ENCODE measurements at places on chromosomes 11 and 22.
A peak's percentile ranks its signal among the peaks of the same experiment; 100 is the strongest.

GRCh38 chr11:122746050-122746478 lies 90.5 kb downstream of the UBASH3B start:
- DNase-seq: no peak

DNA sequence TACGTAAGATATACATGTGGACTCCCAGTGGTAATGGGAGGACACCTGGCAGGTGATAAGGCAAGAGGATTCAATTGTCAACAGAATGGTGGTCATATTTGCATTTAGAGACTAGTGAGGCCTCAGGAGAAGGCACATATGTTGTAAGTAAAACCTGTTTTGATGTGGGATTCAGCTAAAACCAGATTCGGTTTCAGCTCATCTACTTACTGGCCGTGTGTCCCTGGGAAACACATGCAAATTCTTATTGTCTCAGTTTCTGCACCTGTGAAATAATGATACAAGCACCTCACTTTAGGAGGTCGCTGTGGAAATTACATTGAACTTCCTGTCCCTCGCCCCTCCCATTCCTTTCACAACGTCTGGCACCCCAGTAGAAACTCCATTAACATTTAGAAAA lies 78.9 kb upstream of the FIBIN start:
- no peak for DNase-seq

- DNase-seq: no peak
These were observed 2.0 kb upstream of the BSX start for GRCh38 chr11:122983438-122984185.

- no peak for DNase-seq
These were observed 55.8 kb downstream of the UBASH3B start for GRCh38 chr11:122711362-122711761.

DNA sequence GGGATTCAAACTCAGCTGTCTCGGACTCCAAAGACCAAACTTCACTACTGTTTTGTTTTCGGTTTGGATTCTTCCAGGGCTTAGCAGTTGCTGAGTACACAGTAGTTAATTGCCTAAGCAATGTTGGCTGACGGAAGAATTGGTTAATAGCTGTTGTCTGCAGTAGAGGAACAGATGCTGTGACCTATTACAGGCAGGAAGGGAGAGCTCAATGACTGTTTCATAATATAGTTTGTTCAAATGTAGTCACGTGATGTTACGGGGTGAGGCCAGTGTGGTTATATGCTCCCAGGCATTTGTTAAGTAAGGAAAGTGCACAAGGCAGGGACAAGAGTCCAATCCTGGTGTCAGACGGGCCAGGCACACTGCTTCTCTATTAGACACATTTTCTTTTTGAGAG lies 222.6 kb upstream of the CCDC90B start:
- DNase-seq: peak; percentile 1

DNA sequence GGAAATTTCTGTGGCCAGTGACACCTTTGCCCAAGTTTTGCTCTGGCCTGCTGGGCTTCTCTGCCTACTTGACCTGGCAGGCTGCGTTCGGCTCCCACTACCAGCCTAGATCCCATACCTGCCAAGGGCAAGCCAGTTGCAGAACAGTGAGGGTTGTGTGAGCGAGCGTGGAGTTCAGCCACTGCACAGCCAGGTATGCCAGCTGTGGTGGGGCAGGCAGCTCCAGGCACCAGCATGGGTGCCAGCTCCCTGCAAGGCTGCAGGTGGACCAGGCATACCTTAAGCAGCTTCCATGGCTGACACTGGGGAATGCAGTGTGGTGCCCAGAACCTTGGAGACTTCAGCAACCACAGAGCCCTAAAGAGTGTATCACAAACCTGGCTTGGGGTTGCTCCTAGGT lies 133.5 kb downstream of the LDLRAD3 start:
- DNase-seq: no peak

DNA sequence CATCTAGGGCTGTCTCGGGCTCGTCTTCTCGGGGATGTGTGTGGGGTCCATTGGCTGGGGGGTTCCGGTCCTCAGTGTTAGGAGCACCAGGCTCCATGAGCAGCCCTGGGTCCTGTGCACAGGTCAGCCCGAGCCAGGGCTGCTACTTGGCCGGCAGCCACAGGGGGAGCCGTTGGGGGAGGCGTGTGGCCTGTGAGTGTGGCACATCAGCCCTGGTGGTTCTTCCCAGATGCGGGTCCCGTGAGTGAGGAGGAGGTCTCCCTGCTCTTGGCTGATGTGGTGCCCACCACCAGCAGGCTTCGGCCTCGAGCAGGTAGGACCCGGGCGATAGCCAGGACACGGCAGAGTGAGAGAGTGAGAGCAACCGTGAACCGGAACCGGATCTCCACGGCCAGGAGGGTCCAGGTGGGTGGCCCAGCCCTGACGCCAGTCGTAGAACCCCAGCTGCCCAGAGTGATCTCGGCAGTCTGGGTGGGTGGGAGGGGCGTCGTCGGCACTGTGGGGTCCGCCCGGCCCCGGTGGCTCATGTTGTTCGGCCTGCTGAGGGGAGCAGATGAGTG lies 18.5 kb downstream of the IRF7 start:
- no peak for DNase-seq

- DNase-seq: peak; percentile 59
These were observed 568.9 kb downstream of the LUZP2 start for GRCh38 chr11:25065746-25066145.

DNA sequence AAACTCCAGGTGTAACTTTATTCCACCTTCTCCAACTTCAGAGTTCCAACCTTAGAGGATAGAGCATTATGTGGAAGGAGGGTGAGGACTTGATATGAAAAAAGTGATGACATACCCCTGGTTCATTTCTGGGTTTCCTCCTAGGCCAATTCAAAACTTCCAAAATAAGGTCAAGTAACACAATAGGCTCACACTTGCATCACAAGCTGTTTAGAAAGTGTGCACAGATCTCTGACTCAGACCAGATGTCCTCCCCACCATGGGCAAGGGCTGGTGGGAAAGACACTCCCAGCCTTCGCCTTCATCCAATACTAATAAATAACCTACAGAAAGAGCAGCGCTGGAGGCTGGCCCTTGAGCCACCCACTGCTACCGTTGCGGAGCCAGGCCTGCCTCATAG lies 5.8 kb upstream of the BUD13 start:
- DNase-seq: peak; percentile 27

- DNase-seq: no peak
These were observed 35.8 kb downstream of the SC5D start for GRCh38 chr11:121328176-121328966.

DNA sequence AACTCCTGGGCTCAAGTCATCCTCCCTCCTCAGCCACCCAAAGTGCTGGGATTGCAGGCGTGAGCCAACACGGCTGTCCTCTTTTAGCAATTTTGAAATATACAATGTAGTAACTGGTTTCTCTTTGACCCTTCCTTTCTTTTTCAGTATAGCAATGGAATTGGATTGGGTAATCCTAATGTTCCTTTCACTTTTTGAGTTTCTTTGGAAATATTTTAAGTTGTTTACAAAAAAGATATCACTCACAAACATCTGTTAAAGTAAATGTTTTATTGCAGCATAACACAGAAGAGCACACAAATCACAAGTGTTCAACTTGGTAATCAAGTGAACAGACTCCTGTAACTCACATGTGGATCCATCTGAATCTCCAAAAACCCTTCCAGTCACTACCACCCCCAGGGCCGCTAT lies 44.6 kb upstream of the EP300 start:
- peak; percentile 14 for DNase-seq

DNA sequence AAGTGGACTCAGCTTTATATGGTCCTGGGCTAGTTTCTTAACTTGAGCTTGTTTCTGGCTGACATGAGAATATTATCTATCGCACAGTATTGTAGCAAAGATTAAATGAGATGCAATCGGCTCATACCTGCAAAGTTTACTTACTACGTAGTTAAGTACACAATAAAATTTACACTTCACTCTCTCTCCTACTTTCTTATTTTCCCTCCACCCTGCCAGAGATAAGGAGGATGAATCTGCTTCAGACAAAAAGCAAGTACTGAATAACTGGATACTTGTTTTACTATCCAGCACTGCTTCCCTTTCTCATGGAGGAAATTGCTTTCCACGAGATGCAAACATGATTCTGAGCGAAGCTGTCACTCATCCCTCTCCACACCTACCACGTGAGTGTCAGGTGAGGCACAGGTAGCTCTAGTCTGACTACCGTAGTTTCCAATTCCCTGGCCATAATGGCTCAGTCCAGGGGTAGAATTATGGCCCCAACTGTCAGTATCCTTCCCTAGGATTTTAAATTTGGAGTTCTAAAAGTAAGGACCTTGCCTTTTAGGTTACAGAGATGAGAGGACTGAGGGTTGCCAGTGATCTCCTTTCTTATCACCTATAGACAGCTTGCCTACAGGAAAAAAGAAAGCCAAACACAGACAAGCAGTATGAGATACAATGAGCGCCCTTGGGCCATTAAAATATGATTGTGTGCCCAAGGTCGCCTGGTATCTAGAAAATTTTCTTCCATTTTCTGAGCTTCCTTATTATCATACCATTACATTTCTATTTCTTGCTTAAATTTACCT lies 39.8 kb downstream of the GAB2 start:
- DNase-seq: no peak

GRCh38 chr11:8699903-8700302 lies 17.3 kb downstream of the RPL27A start:
- peak; percentile 66 for DNase-seq

- DNase-seq: peak; percentile 42
These were observed 26.7 kb downstream of the OR6Q1 start for GRCh38 chr11:58057481-58057880.

GRCh38 chr11:123033895-123034294 lies 28.0 kb downstream of the HSPA8 start:
- DNase-seq: no peak

GRCh38 chr11:81039916-81040524 lies 1599.2 kb upstream of the TENM4 start:
- DNase-seq: no peak

- DNase-seq: no peak
These were observed 129.7 kb downstream of the TRIM44 start for GRCh38 chr11:35792148-35792845.

- no peak for DNase-seq
These were observed 19.3 kb upstream of the BDNF start for GRCh38 chr11:27719546-27719925.

DNA sequence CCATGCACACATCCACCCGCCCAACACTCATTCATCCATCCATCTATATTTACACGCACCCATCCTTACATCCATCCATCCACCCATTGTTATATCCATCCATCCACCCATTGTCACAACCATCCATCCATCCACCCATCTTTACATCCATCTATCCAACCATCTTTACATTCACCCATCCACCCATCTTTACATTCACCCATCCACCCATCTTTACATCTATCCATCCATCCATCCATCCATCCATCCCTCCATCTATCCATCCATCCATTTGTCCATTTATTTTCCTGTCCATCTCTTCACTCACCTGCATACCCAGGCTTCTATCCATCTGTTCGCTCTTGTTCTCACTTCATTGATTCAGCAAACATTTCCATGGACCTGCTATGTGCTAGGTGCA lies 49.8 kb downstream of the SGSM1 start:
- DNase-seq: no peak

DNA sequence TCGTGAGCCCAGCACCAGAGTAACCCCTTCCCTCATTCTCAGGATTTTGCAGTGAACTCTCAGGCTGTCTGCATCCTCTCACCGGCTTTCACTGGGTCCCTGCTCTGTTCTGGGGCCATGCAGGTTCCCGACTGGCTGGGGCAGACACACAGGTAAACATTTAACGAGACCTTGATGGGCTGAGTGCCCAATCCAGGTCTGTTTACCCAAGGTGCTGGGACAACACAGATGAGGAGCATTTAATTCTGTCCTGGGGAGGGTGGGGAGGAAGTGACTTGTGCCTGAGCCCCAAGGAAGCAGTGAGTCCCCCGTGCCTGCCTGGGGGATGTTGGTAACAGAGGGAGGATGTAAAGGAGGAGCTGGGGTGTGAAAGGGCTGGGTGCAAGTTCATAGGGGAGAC lies 4.4 kb downstream of the BIK start:
- DNase-seq: no peak

- DNase-seq: peak; percentile 9
These were observed 147.3 kb downstream of the FEZ1 start for GRCh38 chr11:125348674-125349309.

DNA sequence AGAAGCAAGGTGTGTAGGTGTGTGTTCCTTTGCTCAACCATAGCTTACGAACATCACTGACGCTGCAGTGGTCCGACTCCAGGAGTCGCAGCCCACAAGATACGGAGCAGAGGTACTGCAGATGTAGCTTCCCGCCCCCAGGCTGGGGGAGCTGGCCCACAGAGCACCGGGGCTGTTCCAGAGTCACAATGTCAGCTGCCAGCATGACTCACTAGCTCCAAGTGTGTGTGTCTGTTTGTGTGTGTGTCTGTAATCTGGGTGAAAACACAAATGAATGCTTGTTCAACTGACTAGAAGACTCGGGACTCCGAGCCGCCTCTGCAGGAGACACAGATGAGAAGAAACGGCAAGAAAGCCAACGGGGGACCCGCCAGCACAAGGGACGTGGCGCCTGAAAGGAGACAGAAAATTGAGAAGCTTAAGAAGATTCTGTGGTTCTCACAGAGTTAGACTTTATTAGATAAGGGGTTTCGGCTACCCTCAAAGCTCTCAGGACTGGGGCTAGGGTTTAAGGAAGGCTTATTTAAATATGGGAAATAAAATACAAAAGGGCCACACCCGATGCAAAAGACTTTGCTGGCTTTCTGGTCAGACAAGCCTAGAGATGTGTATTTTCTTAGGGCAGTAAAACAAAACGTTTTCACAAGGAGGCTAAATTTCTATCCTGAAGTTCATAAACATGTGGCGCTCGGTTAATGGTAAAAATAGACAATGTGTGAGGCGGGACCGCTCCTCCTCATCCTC lies 10.7 kb downstream of the VSIG10L2 start:
- peak; percentile 14 for DNase-seq

DNA sequence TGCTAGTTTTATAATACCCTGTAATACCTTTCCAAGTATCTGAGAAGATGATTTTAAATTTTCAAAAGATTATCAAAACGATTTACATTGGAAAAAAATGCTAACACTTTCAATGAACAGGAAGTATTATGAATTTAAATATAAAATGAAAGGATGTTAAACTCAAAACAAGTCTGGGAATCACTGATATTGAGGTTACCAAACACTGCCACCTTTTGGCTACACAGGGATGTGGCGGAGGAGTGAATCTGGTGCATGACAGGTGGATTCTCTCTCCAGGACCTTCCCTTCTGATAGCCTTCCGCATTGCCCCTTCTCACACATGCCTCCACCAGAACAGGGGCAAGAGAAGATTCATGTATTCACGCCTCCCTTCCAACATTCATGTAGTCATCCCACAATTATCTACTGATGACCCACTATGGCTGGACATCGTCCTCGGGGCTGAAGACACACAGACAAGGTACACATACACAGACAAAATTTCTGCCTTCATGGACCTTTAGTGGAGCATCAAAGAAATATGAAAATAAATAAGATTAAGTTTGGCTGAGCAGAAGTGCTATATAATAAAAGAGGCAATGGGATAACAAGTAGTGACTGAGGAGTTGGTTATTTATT lies 34.7 kb downstream of the ATG16L2 start:
- DNase-seq: peak; percentile 60

- no peak for DNase-seq
These were observed 63.1 kb downstream of the ARFGAP3 start for GRCh38 chr22:42793848-42794405.

DNA sequence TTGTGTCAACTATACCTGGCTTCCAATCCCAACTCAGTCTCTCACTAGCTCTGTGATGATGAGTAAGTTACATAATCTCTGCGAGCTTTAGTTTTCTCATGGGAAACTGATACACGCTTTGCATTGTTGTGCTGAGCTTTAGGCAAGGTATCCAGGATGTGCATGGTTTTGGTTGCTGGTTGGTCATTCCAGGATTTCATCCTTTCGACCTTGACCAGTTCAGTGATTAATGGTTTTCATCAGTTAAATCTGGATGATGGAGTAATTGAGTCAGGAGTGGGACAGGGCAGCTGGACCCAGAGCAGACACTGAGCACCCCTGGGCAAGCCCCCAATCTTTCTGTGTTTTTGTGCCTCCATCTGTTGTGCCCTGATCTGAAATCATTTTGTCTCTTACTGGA lies 417.3 kb upstream of the CADM1 start:
- no peak for DNase-seq

All from iris pigment epithelial cell (primary cell).